ENCODE measurements at places on chromosomes 2 and 18. TPM values are rescaled to one million over a fixed set of nuclear protein-coding genes. Genes with fewer than 3 reads are reported as not detected.

GRCh38 chr2:88838165-88838635 lies 146.7 kb downstream of the RPIA start:
- no peak for DNase-seq

DNA sequence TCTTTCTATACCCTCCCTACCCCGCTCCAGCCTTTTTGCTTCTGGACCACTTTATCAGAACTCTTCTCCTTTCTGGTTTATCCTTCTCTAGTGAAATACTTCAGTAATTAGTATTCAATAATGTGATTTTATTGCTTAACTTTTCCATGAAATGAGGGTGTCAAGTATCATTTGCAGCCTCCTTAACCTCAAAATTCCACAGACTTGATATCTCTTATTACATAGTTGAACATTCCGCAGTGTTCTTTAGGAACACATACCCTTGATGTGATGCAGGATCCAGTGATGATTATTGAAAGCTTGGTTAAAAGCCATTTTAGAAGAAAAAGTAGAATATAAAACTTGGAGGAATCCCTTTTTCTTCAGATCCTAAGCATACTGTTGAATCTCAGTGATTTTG lies 94.8 kb downstream of the GREB1L start:
- no peak for DNase-seq

GRCh38 chr18:57497372-57498294 lies 62.5 kb downstream of the ONECUT2 start:
- DNase-seq = no peak

DNA sequence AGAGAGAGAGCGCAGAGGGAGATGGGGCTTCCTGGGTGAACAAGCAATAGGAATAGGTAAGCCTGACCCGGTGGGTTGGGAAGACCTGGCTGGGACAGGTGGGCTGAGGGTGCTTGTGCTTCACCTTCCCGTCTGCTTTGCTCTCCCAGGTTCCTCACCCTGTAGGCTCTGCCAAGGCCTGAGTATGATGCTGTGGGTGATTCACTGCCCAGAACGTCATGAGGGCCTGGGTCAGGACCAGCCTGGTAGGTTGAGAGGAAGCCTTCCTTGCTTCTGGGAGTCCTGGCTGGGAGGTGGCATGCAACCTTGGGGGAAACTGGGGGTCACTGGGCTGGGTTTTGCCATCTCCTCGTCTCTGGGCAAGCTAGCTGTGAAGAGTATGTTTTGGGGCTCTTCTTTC lies 220.2 kb upstream of the APCDD1 start:
- DNase-seq = no peak

Gene WNT10A
- total RNA-seq = 0.27 TPM

- DNase-seq = peak; percentile 36
Observed at GRCh38 chr2:218658671-218659257, 659 bp downstream of the ZNF142 start.

- DNase-seq = no peak
Observed at GRCh38 chr18:73636355-73636754, 511.3 kb downstream of the FBXO15 start.

DNA sequence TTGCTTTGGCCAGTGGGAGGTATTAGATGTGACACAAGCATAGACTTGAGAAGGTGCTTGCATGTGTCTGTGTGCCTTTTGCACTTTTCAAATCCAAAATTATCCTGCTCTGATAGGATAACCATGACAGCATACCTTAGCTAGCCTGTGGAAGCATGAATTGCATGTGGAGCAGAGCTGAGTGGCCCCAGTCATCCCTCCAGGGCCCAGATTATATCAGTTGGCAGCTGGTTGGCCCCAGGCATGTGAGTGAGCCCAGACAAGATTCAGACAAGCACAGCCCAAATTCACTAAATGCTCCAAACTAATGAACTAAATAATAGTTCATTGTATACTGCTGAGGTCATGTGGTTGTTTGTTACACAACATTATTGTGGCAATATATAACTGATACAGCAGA lies 18.8 kb downstream of the TACR1 start:
- no peak for DNase-seq

- no peak for DNase-seq
Observed at GRCh38 chr2:85398426-85399182, 11.6 kb downstream of the CAPG start.

Gene CENPA
- 4.6 TPM for total RNA-seq

GRCh38 chr2:215624423-215624829 lies 188.6 kb upstream of the FN1 start:
- DNase-seq = no peak

Measured in cerebellum (tissue), 4 donors.